ENCODE measurements at places on chromosomes 12 and 14. TPM values are rescaled to one million over a fixed set of nuclear protein-coding genes. Genes with fewer than 3 reads are reported as not detected.

GRCh38 chr14:101068313-101069227, 165.0 kb upstream of the RTL1 start:
- H3K4me1 ChIP-seq, result peaks cover 27% of the 10 kb centered on the region
- H3K27ac ChIP-seq, result no peak overlapping the region

- H3K27ac ChIP-seq, result peak overlapping the region; percentile 95
- peaks cover 13% of the 10 kb centered on the region for H3K36me3 ChIP-seq
- H3K4me3 ChIP-seq, result peak overlapping the region; percentile 85
- H3K27me3 ChIP-seq, result no peaks in the 10 kb centered on the region
Observed at GRCh38 chr12:9646794-9647781, 22.4 kb upstream of the CLEC2D start.

- H3K36me3 ChIP-seq, result peaks cover 5% of the 10 kb centered on the region
- H3K4me3 ChIP-seq, result peak within 1 kb of the TSS; percentile 95
- H3K4me1 ChIP-seq, result peaks cover 52% of the 10 kb centered on the region
- peak within 1 kb of the TSS; percentile 86 for H3K27ac ChIP-seq
Observed at GRCh38 chr14:58637391-58638230, at the start of gene DACT1. Gene DACT1 (plus strand): TSS chr14:58637962. CDS start chr14:58638203, 241 bp downstream.

DNA sequence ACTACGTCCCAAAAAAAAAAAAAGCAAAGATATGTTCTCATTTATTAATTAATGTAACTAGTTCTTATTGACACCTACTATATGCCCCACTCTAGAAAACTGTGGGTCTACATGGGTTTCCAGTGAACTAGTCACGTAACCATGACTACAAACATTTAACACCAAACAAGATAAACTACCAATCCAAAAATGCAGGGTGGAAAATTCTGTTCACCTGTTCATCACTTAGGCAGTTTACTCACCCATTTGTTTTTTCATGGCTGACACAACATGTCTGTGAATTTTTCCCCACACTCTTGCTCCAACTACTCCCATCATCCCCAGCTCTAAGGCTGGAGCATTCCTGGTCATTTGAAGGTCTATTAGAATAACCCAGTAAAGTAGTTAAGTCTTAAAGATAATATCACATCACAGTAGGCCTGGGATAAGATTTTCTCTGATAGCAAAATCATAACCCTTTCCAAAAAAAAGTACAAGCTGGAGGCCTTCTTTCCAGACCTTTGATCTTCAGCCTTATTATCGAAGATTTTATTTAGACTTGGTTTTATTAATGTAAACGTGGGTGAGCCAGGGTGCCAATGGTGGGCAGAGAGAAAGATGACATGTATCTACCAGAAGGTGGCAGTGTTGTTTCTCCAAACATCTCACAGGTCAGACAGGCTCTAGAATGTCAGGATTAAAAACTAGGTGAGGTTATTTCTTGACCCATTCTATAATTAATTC, 61.6 kb upstream of the DAAM1 start:
- H3K4me1 ChIP-seq, result peaks cover 13% of the 10 kb centered on the region
- no peak overlapping the region for H3K4me3 ChIP-seq
- H3K36me3 ChIP-seq, result no peaks in the 10 kb centered on the region
- H3K27ac ChIP-seq, result no peak overlapping the region
- peaks cover under 1% of the 10 kb centered on the region for H3K27me3 ChIP-seq
- DNase-seq, result peak; percentile 53

DNA sequence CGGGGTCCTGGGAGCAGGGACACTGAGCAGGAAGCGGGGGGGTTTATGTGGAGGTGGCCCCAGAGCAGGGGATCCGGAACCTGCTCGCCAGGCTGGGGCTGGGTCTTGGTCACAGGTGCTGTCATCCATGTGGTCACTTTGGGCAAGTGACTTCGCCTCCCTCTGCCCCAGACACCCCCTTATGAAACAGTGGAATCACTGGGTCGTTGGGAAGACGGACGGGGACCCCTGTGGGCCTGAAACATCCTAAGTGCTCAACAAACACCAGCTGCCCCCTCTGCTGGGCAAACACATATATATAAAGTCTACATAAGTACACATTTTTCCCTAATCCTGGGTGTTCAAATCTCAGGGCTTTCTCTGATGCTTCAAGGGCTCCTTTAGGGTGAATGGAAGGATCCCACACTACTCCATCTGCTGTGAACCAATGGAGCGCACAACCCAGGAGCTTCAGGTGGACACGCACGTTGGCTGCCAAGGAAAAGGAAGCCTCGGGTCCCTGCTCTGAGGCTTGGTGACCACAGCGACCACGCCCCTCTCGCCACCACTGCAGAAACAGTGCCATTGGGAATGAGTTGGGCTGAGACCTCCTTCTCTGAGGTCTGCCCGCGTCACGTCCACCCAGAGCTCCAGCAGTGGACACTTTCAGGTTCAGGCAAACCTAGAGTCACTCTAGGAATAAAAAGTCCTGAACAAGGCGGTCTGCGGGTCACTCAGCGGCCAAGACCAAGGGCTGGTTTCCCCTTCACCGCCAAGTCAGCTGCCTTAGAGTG, 54.6 kb downstream of the CDC42BPB start:
- H3K27me3 ChIP-seq, result peaks cover 5% of the 10 kb centered on the region
- H3K4me1 ChIP-seq, result peaks cover 27% of the 10 kb centered on the region
- no peak overlapping the region for H3K27ac ChIP-seq
- H3K4me3 ChIP-seq, result no peak overlapping the region
- peaks cover 37% of the 10 kb centered on the region for H3K36me3 ChIP-seq

The MIP gene
- not detected for total RNA-seq

The PPP2R5C gene
- total RNA-seq, result 101 TPM

- no peak for DNase-seq
- no peak overlapping the region for H3K27ac ChIP-seq
- no peaks in the 10 kb centered on the region for H3K4me1 ChIP-seq
- H3K27me3 ChIP-seq, result no peaks in the 10 kb centered on the region
Observed at GRCh38 chr14:68343534-68344118, 449.2 kb downstream of the ZFP36L1 start.

GRCh38 chr14:55382483-55382882, 29.1 kb downstream of the ATG14 start:
- H3K36me3 ChIP-seq, result peaks cover 38% of the 10 kb centered on the region
- H3K4me1 ChIP-seq, result peaks cover 47% of the 10 kb centered on the region
- peak overlapping the region; percentile 81 for H3K27ac ChIP-seq

DNA sequence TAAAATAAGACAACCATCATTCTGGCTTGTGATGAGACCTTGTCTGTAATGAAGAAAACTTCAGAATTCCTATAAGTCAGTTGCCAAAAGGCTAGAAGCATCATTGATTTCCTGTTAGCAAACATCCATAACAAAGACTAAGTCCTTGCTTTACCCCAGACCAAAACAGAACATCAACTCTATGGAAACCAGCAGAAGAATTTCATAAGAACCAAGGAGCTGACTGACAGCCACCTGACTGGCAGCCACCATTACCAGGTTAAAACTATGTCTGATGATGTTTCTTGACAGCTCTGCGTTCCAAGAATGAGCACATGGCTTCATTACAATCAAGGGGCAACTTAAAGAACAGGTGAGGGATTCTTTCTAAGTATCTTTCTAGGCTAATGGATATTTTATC, 29.3 kb downstream of the HECTD4 start:
- H3K36me3 ChIP-seq, result no peaks in the 10 kb centered on the region
- DNase-seq, result no peak
- no peak overlapping the region for H3K4me3 ChIP-seq
- H3K27ac ChIP-seq, result peak overlapping the region; percentile 32

- no peak for DNase-seq
- H3K4me3 ChIP-seq, result no peak overlapping the region
- no peaks in the 10 kb centered on the region for H3K36me3 ChIP-seq
- no peaks in the 10 kb centered on the region for H3K4me1 ChIP-seq
- no peak overlapping the region for H3K27ac ChIP-seq
- no peaks in the 10 kb centered on the region for H3K27me3 ChIP-seq
Observed at GRCh38 chr12:30573145-30573544, 122.5 kb downstream of the IPO8 start.

- no peaks in the 10 kb centered on the region for H3K4me1 ChIP-seq
- no peaks in the 10 kb centered on the region for H3K27me3 ChIP-seq
- no peaks in the 10 kb centered on the region for H3K36me3 ChIP-seq
- peak; percentile 81 for DNase-seq
Observed at GRCh38 chr12:85076688-85077430, 40.7 kb downstream of the LRRIQ1 start.

- H3K4me1 ChIP-seq, result peaks cover 23% of the 10 kb centered on the region
- H3K4me3 ChIP-seq, result no peak overlapping the region
- H3K36me3 ChIP-seq, result peaks cover 25% of the 10 kb centered on the region
- H3K27ac ChIP-seq, result no peak overlapping the region
Observed at GRCh38 chr14:73731111-73731510, 16.9 kb upstream of the PNMA1 start.

The PLEKHD1 gene
- total RNA-seq, result not detected

DNA sequence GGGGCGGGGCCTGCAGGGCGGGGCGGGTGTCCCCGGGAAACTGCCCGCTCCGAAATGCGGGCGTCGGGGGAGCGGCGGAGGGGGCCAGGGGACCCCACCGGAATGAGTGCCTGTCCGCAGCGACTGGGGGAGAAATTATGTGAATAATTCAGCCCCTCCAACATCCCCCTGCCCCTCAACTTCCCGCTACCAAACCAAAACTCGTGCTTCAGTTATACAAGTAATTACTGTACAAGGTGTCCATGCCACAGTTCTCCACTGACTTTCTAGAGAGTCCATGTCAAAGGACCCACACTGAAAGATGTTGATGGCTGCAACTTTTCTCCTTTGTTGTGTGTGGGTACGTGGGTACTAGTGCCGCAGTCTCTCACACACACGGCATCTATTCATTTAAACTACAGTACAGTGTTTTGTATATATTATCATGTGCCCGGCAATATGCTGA, 414 bp upstream of the CDK17 start:
- H3K4me3 ChIP-seq, result peak overlapping the region; percentile 97
- peak overlapping the region; percentile 89 for H3K27ac ChIP-seq
- H3K27me3 ChIP-seq, result peaks cover 2% of the 10 kb centered on the region
- no peak for DNase-seq
- H3K36me3 ChIP-seq, result no peaks in the 10 kb centered on the region

The PTPN6 gene
- 0.41 TPM for total RNA-seq

The CRACR2A gene
- 0.13 TPM for total RNA-seq

DNA sequence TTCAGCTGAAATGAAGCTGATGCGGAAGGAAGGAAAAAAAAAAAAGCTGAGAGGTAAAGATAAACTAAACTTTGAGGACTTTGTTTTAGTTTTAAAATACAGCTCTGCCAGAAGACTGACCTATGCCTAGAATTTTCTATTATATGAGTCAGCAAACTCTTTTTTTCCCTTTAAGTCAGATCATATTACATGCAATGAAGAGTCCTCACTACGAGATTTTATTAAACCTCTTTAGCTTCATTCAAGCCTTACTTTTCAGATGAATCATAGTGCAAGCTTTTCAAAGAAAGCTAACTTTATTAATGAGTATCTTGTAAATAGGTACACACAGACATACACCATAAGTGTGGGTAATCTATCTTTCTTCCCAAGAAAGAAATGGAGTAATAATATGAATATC, 57.8 kb upstream of the FSCB start:
- no peaks in the 10 kb centered on the region for H3K27me3 ChIP-seq
- no peak overlapping the region for H3K4me3 ChIP-seq
- H3K4me1 ChIP-seq, result no peaks in the 10 kb centered on the region

The C3AR1 gene
- total RNA-seq, result 0.24 TPM

- H3K36me3 ChIP-seq, result peaks cover 25% of the 10 kb centered on the region
- no peak overlapping the region for H3K27ac ChIP-seq
- H3K27me3 ChIP-seq, result no peaks in the 10 kb centered on the region
- H3K4me1 ChIP-seq, result no peaks in the 10 kb centered on the region
Observed at GRCh38 chr12:12128670-12129069, 57.9 kb downstream of the BCL2L14 start.

DNA sequence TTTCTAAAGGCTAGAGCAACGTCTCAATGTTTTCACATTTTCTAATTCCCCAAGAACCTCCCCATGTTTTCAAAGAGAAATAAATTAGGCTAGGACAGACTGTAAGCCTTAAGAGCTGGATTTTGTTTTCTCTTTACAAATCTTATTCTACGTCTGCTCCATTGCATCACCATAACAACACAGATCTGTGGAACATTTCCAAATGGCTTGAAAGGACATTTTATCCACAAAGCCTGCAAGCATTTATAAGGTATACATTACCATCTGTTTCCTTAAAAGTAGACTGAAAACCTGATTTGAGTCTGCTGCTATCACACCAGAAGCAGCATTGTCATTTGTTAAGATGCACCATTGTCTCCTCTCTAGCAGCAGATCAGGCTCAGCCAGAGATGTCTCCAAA, 115.3 kb upstream of the PLEKHA5 start:
- no peak overlapping the region for H3K4me3 ChIP-seq
- no peaks in the 10 kb centered on the region for H3K36me3 ChIP-seq
- H3K27ac ChIP-seq, result no peak overlapping the region
- no peak for DNase-seq
- H3K4me1 ChIP-seq, result peaks cover 23% of the 10 kb centered on the region

DNA sequence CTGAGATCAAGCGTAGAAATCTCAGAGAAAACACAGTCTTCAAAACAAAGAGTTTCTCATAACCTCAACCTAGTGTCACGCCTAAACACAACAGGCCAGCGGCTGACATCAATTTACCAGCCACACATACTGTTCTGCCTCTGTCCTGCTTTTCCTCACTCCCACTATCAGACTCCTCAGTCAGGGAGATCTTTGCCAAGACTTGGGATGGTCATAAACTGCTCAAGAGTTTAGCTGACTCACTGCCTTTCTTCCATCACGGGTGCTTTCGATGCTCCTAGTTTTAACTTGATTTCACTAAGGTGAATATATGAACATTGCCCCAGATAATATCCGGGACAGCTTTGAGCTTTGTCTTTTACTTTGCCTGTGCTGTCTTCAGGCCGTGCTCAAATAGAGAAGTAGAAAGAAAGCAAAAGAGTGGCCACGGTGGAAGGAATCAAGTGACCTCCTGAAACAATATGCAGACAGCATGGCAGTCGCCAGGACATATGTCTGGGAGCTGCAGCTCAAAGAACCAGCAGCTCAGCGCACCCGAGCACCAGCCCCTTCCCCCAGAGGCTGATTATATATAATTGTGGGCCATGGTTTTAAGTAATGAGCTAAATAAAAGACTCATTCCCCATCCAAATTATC, 12.1 kb downstream of the MDM1 start:
- H3K27ac ChIP-seq, result peak overlapping the region; percentile 94
- no peaks in the 10 kb centered on the region for H3K27me3 ChIP-seq
- DNase-seq, result peak; percentile 81
- H3K4me3 ChIP-seq, result peak overlapping the region; percentile 80

The CCDC196 gene
- not detected for total RNA-seq

DNA sequence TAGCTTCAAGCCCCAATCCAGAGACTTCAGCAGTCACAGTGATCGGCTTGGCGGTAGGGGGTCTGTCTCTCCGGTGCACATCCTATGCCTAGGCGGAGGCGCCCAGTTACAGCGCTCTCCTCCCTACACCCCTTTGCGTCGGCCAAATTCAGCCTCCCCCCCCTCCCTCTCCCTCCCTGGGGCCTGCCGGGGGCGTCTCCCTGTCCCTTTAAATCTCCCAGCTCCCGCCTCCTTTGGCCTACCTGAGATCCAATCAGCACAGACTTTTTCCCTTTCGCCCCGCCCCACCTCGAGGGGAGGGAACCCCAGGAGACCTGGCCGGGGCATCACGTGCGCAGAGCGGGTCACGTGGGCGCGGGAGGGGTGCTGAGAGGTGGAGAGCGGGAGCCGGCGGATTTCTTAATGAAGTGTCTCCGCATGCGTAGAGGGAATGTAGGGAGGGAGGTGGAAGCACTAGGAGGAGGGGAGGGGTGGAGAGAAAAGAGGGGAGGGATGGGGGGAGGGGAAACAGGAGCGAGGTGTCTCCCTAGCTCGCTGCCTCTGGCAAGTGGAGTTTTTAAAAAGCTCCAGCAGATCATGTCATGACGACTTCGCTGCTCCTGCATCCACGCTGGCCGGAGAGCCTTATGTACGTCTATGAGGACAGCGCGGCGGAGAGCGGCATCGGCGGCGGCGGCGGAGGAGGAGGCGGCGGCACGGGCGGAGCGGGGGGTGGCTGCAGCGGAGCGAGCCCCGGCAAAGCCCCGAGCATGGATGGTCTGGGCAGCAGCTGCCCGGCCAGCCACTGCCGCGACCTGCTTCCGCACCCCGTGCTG, at the start of gene HOXC13:
TSS of gene HOXC13 (plus strand) at position 506 of the 815 bp plus-strand sequence. CDS start at position 582, 76 bp downstream.
- no peak within 1 kb of the TSS for H3K27ac ChIP-seq
- peaks cover 6% of the 10 kb centered on the region for H3K4me1 ChIP-seq
- H3K27me3 ChIP-seq, result peaks cover 74% of the 10 kb centered on the region
- no peaks in the 10 kb centered on the region for H3K36me3 ChIP-seq

The NRIP2 gene
- not detected for total RNA-seq
